HepG2 (cell line): ENCODE measurements at places on chromosomes 12 and 14. TPM values are rescaled to one million over a fixed set of nuclear protein-coding genes. Genes with fewer than 3 reads are reported as not detected.

DNA sequence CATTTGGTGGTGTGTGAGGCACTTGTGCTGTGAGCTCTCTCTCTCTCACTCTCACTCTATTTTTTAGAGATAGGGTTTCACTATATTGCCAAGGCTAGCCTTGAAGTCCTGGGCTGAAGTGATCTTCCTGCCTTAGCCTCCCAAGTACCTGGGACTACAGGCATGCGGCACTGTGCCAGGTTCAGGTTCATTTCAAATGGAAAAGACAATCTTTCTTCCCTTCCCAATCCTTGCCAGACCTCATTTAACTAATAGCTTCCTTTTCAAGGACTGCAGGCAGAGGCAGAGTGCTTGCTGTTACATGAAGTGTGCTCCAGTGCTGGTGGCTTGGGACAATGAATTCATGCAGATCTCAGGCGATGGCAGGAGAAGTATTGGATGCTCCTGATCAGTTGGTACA is 73.2 kb upstream of the BICD1 start:
- no peak for DNase-seq

DNA sequence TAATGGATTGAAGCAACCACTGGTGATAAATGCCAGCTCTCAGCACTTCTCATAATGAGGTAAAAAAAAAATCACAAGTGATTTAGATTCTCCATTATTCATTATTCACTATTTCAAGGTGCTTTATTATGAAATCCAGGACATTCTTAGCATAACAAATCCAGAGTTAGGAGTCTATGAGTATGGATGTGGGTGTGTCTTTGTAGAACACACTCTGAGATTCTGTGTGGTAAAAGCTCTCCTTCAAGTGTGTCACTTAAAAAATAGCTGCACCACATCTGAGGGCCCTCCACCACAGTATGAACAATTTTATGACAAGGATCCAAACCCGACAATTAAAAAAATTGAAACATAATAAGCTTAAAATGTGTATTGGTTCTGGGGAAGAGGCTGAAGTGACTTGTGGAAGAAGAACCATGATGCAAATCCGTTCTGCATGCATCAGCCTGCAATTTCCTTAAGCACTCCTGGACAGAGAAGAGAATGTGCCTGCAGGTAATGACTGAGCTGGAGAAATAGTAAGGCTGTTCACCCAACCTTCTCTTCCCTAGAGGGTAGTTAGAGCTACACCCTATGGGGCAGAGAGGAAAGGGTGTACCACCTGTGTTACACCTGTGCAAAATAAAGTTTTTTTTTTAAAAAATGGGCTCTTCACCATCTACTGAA is 488.5 kb upstream of the MGAT4C start:
- no peak for DNase-seq

GRCh38 chr12:58710901-58711300 is 209.4 kb downstream of the LRIG3 start:
- DNase-seq = no peak

DNA sequence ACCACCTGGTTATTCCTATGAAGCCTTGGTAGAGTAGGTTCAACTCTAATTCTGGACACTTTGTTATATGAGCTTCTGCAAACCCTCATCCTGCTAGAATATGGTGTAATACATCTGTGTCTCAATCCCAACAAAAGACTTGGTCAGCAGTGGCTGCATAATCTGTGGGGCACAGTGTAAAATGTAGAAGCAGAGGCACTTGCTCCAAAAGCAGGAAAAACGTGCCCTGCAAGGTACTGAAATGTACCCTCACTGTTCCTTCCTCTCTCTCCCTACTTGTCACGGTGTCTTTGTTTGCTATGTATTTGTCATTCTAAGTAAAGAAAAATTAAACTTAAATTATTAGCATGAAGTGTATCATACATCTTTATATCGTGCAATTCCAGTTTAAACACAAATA is 267.9 kb downstream of the BCL11B start:
- DNase-seq = no peak

DNA sequence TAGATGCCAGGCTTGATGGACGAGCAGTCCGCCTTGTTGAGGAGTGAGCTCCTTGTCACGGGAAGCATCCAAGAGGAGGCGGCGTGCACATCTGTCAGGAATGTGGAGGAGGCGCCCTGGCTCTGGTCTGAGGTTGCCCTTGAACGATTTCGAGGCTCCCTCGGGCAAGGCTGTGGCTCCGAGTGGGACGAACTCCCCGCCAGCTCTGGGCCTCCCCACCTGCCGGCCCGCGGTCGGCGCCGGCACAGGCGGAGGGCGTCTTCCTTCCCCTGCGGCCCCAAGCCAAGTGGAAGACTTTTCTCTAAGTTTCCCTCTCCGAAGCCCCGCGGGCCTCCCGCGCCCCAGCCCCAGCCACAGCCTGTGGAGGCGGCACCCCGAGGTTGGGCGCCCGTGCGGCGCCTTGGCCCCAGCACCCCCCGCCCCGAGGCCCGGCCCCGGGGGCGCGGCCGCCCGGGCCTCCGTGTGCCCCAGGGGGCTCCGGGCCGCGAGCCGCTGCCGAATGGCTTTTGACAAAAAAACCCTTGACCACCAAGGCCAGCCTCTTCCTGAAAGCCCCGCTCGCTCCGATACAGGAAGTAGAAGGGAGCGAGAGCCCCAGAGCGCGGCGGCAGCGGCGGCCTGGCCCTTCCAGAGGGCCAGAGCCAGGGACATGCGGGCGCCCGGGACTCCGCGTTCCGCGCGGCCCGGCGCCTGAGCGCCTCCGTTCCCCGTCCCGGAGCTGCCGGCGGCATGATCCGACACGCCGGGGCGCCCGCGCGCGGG is at the start of gene RIN3:
Gene RIN3 (plus strand): TSS at position 578 of the 762 bp plus-strand sequence. CDS start 152 bp downstream, at position 730.
- DNase-seq = peak; percentile 38

- DNase-seq = peak; percentile 88
Measured at GRCh38 chr12:15823360-15824128, 34.4 kb upstream of the EPS8 start.

DNA sequence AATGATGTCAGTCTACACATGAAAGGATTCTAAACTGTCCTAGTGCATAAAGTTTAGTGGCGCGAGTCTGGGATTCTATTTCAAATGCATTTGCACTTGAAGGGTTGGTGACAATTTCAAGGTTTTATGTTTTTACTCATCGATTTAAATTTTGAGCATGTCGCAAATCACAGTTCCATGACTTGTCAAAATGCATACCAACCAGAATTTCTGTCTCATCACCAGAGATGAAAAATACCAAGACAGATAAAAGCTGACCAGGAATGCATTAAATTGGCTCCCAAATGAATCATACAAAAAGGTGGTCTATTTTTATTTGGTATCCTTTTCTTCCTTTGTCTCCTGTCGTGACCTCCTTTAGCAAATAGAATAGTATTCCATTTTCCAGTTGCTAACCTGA is 25.2 kb downstream of the TMEM30B start:
- DNase-seq = no peak

DNA sequence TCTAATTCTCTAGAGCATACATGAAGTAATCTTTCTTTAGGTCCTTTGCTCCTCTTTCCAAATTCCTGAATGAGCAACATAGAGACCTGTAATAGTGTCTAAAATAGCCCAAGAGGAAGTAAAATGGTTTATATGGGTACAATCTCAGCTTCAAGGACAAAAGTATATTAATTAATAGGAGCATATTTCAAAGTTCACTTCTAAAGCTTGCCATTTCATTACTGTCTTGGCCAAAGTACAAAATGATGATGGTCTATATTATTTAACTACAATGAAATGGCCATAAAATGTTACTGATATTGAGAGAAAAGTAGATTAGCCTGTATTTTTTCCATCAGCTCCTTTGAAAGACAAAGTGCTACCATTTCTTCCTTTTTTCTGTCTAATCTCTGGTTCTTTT is 410.4 kb upstream of the NOVA1 start:
- DNase-seq = no peak

DNA sequence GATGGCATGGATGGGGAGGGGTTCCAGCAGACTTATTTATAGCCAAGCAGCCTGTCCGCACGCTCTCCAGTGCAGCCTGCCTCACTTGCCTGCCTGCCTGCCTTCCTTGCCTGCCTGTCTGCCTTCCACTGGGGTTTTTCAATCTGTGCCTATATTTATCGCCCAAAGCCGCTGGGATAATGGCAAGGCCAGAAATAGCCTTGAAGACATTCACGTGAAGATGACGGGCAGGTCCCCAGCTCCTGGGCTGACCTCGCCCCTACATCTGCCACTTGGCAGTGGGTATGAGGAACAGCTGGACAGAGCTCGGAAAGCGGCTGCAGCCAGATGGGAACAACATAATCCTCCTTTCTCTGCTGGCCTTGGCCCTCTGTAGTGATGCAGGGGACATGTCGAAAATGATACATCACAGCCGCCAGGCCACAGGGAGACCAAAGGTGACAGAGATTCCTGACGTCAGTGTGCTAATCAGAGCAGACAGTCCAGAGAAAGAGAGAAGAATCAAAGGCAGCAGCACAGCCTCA is 53.3 kb downstream of the PITPNM2 start:
- DNase-seq = no peak

DNA sequence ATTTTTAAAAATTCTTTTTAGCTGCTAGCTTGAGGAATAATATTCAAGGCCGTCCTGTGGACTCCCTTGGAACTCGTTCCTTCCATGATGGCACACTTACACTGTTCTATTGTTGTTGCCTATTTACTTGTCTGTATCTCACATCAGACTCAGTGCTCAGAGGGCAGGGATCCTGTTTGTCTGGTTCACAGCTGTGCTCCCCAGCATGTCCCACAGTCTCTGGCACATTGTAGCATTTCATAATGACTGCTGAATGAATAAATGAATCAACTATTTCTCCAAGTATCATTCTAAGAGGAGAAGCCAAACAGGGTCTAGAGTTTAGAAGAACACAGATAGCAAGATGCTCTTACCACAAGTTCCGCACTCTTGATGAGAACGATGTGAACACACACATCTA is 48.0 kb downstream of the NTN4 start:
- no peak for DNase-seq

- no peak for DNase-seq
Measured at GRCh38 chr12:67921286-67921685, 68.0 kb upstream of the IFNG-AS1 start.

GRCh38 chr12:75698052-75698451 is 186.6 kb upstream of the KRR1 start:
- no peak for DNase-seq

DNA sequence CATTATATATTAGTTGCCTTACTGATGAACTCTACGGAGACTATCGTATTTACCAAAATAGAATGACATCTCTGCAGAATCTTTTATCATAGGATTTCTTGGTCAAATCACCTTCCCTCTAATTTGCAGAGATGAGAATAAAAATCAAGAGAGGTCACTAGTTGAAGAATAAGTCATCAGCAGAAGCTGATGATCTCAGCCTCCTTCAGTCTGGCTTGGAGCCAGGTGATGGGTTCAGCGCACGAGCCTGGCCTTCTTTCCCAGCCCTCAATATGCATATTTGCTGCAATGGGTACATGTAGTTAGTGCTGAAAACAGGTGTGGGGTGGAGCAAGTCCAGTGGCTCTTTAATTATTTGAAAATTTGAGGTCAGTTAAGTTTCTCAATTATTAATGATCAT is 19.2 kb upstream of the EMP1 start:
- DNase-seq = no peak

NEUROD4 gene
- not detected in 2 replicates for total RNA-seq

TPPP2 gene
- total RNA-seq = 0.58 and 0.63 TPM in 2 replicates

DPY19L2 gene
- not detected in 2 replicates for total RNA-seq

TMEM30B gene
- not detected in 2 replicates for total RNA-seq
